ENCODE measurements at places on chromosomes 11 and 22.
A peak's percentile ranks its signal among the peaks of the same experiment; 100 is the strongest.

DNA sequence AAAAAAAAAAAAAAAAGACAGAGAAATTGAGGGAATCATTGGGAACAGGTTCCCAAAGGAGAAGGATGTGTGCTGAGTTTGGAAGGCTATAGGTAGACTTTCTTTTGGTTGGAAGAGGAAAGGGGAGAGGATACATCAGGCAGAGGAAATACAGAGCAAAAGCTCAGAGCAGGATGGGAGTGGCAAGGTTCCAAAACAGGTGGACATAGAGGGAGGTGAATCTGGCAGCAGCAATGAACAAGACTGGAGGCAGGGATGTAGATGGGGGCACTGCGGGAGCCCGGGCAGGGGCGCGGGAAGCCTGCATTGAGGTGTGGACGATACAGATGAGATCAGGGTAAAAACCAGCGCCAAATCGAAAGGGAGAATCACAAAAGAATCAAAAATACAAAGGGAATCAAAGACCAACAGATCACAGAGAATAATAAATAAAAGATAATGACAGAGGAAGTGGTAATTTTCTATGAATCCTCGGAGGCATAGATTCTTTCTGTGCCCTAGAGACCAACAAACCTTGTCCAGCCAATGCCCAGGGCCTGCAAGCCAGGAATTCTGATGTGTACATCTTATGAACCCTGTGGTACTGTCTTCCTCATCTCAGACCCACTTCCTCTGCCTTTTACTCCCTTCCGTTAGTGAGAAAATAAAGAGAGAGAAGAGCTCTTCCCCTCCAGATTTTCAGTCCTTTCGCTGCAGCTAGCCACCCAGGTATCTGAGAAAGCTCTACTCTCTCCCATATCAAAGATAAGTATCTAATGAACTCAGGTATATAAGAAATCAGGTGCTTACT lies 70.3 kb downstream of the SLC1A2 start:
- DNase-seq = no peak

GRCh38 chr11:2306452-2306823 lies 4.6 kb downstream of the TSPAN32 start:
- DNase-seq = no peak

DNA sequence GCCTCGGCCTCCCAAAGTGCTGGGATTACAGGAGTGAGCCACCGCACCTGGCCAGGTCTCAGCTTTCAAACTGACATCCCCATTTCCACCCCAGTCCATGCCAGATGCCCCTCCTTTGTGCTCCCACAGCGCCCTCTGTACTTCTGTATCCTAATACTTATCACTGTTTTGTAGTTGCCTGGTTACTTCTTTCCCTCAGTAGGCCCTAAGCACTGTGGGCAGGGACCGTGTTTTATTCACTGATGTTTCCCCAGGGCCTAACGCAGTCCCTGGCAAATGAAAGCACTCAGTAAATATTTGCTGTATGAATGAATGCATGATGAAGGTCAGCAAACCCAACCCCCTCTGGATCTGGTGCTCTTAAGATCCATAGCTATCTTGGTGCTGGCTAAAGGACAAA lies 2.2 kb upstream of the TRIM3 start:
- DNase-seq = peak; percentile 25

GRCh38 chr11:20256925-20257324 lies 96.7 kb upstream of the DBX1 start:
- DNase-seq = no peak
